Breast epithelium (tissue), 4 donors: ENCODE measurements at places on chromosomes 11 and 22.

DNA sequence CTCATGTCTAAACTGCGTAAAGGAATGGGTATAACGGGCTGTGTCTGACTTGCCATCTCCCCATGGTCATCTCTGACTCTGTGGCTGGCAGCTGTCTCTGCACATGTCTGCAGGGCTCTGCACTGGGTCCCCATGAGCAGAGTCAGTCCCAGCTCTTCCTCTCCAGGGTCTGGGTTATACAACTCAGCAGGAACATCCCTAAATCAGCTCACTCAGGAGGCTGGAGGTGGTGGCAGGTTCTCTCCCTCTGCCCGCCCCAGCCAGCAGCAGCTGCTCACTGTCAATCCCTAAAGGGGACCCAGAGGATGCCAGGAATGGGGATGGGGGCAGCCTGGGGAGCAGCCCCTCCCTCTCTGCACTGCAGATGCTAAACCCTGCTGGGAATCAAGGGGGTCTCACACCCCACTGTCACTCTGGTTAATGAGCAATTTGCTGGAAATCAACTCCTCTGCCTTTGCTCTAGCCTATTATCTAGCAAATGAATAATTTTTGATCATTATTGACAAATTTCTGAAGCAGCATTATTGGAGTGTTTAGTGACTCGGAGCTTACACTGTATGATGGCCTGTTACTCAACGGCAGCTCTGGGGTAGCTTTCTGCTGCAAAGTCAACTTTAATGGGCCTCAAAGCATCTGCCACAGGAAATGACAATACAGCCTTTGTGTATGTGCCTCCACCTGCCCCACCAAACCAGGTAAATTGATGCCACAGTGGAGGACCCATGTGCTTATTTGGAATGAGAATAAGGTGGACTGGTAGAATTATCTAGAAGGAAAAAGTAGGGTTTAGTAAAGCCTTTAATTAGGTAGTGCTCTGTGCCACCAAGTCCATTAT is 55.7 kb upstream of the SHANK2 start:
- peak; percentile 5 for DNase-seq

DNA sequence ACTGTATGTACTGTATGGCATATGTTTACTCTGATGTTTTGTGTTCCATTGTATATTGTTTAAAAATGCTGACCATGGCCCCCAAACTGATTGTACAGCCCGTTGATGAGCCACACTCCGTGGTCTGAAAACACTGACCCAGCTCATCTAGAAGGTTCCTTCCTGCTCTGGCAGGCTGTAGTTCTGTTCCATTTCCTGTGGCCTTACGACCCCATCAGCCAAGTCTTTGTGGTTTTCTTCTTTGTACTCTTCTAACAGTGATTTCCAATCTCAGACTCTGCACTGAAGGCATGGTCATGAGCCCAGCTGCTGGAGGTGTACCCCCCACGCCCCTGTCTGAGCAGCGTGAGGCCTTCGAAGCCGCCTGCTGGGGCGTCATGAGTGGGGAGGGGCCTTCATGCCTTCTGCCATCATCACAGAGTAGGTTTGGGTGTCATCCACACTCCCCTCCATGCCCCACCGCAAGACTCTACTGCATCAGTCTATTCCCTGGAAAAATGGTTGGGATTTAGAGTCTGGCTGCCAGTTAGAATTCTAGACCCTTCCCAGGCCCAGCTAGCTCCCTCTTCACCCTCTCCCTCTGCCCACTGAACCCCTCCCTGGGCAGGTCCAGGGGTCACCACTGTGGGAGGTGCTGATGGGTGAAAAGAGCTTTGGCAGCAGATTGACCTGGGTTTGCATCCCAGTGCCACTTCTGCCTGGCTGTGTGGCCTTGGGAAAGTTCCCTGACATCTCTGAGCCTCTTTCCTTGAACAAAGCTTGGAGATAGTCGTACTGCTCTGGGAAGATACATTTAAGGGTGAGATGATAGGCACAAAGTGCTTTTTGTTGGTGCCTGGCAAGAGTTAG is 11.3 kb upstream of the C11orf96 start:
- DNase-seq = no peak

GRCh38 chr11:12573707-12574485 is 100.3 kb upstream of the TEAD1 start:
- DNase-seq = no peak

DNA sequence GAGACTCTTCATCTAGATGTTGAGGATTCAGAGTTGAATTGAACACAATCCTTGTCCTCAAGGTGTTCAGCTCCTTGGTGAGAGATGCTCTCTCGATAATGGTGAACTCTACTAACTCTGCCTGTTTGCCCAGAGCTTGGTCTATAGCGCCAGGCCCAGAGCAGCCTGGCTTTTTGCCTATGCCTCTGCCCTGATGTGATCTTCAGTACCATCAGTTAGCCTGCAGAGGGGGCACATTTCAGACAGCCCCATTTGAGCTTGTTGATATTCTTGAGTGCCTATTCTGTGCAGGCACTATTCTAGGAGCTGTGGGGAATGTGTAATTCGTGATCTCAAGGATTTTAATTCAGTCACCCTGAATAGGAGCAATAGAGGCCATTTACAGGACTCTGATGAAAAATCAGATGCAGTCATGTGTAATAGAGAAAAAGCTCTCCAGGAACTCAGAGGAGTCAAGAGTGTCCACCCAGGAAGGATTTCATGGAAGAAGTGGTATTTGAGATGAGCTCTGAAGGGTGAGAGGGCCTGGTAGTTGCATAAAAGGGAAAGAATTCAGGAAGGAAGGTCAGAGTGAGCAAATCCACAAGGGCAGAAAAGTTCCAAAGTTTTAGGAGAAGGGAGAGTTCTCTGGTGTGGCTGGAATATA is 19.3 kb downstream of the GTPBP1 start:
- DNase-seq = no peak

GRCh38 chr22:48942698-48943566 is 884.7 kb downstream of the BRD1 start:
- DNase-seq = no peak
